Thyroid gland (tissue), 4 donors: ENCODE measurements at places on chromosomes 12 and 14. TPM values are rescaled to one million over a fixed set of nuclear protein-coding genes. Genes with fewer than 3 reads are reported as not detected.

DNA sequence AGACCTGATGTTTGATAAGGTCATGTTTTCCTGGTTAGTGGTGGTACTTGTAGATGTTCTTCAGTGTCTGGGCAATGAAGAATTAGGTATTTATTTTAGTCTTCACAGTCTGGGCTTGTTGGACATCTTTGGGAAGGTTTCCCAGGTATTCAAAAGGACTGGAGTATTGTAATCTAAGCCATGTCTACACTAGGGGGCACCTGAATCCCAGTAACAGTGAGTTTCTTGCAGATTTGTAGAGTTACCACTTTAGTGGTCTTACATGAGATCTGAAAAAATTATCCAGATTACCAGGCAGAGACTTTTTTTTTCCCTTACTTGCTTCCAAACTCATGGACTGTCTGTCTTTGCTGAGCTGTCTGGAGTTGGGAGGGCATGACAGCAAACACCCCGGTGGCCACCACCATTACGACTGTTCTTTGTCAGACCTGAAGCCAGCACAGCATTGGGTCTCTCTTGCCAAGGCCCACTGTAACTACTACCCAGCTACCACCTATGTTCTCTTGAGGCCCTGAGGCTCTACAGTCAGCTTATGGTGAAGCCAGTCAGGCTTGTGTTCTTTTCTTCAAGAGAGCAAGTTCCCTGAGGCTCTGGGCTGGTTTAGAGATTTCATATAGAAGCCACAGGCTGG lies 820.7 kb upstream of the FBXO33 start:
- no peak for DNase-seq

TAS2R8 gene
- not detected for total RNA-seq

- DNase-seq = peak; percentile 65
Observed at GRCh38 chr14:89422181-89422951, 5.3 kb upstream of the FOXN3 start.

GRCh38 chr12:116547955-116548501 lies 11.2 kb upstream of the MAP1LC3B2 start:
- DNase-seq = no peak

DNA sequence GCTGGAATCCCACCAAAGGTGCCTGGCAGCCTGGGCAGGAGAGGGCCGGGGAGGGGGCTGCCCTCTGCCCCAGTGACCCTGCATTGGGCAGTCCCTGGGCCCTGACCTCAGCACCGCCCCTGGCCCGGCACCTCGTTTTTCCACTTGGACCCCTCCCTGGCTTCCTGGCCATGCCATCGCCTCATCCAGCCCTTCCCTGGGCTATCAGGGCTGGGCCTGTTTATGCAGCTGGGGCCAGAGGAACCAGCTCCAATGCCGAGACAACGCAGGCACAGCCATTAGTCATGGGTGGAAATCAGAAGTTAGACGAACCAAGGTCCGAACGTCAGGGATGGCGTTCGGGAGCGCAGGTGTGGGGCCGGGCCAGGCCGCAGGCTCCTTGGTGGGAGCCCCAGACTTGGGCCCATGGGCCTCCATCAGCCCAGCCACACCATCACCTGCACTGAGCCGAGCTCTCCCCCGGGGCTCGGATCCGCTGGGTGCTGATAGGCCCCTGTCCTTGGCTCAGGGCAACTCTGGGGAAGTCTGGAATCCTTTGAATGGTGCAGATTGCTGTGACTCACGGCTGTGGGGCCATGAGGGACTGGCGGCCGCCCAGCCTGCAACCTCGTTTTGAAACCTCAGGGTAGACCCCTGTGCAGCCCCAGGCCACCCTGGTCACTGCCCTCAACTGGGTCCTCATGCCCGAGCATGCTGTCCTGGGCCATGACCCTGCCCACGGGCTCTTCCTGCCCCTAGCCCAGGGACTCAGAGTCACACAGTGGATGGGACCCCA lies 169.4 kb downstream of the KIF26A start:
- no peak for DNase-seq

DNA sequence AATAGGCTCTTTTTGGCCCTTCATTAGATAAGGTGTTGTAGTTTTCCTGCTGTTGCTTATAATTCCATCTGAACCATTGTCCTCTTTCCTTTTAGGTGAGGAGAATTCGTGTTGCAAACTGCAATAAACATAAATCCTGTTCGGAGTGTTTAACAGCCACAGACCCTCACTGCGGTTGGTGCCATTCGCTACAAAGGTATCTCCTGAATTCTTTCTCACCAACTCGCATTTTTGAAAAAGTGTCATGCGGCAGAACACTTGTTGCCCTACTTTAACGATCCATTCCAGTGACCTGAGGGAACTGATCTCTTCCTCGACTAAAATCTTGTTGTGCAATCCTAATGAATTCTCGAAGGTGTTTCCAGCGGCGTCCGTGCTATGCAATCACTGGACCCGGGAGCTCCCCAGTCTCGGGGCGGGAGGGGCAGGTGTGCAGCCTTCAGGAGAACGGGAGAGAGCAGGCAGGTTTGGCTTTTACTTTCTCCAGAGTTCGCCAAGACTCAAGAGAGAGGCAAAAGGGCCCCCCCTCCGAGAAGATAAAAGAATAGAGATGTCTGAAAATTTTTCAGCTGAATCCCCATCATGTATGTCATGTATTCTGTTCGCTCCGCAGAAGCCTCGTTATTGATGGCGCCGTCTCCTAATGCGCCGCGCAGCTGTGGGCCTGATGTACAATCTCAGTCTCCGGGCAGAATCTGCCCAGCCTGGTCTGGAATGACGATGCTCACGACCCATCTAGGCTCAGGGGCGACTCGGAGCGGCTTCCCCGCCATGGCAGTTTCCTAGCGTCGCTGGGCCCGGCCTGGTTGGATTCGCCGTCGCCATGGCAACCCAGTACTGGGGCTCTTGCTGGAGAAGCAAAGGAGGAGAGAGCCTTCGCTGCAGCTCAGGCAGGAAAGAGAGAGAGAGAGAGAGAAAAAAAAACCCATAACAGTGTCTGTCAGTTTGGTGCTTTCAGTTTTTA lies 38.2 kb downstream of the PLXNC1 start:
- DNase-seq = peak; percentile 61

GRCh38 chr14:74710480-74710879 lies 2.4 kb downstream of the AREL1 start:
- DNase-seq = no peak

GRCh38 chr14:37550511-37550910 lies 44.5 kb downstream of the FOXA1 start:
- no peak for DNase-seq
